ENCODE measurements at places on chromosomes 6 and 20.

GRCh38 chr20:15242773-15243172 lies 905.4 kb upstream of the FLRT3 start:
- DNase-seq = no peak

DNA sequence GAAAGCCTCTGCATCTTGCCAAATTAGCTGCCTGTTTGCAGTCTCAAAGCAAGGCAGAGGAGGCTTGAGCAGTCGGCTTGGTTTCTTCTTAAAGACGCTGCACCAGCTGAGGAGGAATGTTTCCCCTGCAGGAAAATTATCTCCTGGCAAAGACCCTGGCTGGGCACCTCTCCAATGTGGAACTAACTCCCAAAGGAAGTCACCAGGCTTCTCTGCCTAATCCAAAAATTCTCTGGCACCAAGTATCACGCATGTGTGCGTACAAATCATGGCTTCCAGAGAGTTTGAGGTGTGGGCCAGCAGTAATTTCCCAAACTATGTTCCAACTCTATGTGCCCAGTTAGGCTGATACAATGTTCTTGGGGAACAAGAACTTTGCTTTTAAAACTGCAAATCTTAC lies 176.2 kb downstream of the KIF16B start:
- no peak for DNase-seq

DNA sequence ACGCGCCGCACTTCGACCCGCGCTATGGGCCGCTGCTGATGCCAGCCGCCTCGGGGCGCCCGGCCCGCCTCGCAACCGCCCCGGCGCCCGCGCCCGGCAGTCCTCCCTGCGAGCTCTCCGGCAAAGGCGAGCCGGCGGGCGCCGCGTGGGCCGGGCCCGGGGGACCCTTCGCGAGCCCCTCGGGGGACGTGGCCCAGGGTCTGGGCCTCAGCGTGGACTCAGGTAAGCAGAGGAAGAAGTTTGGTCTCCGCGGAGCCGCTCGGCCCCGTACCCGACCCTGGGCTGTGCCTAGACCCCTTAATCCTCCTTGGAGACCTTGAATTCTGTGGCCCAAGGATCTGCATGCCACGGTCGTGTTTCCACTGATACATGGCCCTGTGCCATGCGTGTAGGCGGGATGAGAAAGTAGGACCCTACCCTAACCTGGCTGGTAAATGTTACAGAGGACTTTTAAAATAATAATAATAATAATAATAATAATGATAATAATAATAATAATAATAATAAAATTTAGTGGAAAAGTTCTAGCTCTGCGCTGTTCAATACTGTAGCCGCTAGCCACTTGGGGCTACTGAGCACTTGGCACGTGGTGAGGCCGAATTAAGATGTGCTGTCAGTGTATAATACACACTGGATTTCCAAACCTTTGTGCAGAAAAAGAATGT lies 5.6 kb downstream of the VGLL2 start:
- no peak for DNase-seq

DNA sequence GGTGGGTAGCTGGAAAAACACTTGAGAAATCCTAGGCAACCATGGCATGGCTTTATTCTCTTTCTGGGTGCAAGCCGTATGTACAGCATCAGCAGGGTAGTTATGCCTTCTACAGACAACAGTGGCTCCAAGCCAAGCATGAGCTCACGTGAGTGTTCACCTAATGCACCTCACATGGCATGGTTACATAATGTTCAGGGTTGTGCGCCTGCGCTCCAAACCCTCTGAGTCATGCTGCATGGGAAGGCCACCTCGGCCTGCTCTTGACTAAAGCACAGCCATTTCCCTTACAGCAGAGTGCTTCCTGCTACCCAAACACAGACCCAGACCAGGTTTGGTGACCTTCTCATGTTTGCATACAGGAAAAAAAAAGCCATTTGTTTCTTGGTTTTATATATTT lies 96.2 kb downstream of the VIP start:
- DNase-seq = no peak

DNA sequence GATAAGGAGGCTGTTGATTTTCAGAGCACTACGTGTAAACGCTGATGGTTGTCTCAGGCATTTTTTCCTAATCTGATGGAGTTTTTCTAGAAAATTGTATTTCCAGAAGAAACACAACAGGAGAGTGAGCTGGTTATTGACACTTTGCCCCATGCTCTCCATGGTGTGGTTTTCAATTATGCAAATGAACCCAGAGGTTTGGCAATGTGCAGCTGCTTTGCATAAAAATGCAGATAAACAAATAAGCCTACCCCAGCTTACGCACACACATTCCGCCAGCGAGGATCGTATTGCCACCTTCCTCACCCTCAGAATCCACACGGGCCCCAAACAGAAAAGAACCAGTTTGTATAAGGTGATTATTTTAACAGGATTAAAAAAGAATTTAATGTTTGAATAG lies 45.1 kb upstream of the FRMD1 start:
- no peak for DNase-seq

- no peak for DNase-seq
Observed at GRCh38 chr6:25034431-25034921, 98.7 kb upstream of the RIPOR2 start.

DNA sequence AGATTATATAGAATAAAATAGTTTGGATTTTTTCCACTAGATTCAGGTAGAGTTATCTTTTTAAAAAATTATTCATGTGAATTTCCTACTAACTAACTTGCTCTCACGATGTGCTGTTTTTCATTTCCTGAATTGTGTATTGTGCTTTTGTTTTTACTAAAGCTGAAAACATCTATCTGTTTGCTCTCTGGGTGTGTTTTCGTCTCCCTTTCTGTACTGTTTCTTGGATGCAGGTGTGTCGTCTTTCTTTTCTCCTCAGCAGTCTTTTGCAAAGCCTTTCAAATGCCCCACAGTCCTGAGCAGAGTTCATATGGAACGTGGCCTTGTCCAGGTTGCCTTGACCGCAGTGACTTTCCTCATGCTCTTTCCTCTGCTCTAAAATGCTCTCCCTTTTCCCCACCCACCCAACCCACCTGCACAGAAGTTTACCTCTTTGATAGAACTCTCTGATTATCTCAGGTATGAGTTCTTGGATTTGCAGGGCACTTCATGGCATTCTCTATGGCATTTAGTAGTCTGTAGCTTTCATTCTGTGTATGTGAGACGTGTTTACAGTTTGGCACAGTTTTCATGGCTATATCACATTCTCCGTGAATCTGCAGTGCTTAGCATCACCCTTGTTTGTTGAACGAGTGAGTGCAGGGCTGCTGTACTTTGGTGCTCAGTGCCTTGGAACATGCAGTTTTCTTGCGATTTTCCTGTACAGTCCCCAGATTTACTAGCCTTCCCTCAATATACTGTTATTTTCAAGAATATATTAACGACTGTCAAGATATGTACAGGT lies 77.1 kb downstream of the FARS2 start:
- DNase-seq = no peak

DNA sequence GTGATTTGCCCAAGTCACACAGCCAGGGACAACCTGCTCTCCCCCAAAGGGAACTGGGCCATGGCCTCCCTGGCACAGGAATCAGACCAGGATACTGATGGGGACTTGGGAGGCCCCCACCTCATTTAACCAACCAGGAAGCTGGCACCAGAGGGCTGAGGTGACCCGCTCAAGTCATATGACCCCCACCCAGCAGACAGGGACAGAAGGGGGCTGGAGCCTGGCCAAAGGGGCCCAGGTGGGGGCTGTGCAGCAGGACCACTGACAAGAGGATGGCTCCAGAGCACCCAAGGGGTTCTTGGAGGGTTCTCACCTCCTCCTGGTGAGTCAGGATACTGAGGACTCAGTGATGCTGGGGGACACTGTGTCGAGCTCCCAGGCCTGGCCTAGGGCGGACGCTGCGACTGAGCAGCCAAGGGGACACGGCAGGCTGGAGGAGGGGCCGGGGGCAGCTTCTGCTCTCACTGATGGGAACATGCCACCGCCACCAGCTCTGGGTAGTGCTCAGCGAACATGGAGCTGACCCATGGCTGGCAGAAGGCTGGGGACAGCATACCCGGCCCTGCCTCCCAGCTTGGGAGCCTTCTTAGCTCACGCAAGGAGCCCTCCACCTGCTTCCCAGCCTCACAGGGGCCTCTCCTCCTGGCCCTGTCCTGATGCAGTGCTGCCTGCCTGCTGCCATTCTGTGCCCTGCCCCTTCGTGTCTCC lies 1.2 kb downstream of the CST7 start:
- no peak for DNase-seq

DNA sequence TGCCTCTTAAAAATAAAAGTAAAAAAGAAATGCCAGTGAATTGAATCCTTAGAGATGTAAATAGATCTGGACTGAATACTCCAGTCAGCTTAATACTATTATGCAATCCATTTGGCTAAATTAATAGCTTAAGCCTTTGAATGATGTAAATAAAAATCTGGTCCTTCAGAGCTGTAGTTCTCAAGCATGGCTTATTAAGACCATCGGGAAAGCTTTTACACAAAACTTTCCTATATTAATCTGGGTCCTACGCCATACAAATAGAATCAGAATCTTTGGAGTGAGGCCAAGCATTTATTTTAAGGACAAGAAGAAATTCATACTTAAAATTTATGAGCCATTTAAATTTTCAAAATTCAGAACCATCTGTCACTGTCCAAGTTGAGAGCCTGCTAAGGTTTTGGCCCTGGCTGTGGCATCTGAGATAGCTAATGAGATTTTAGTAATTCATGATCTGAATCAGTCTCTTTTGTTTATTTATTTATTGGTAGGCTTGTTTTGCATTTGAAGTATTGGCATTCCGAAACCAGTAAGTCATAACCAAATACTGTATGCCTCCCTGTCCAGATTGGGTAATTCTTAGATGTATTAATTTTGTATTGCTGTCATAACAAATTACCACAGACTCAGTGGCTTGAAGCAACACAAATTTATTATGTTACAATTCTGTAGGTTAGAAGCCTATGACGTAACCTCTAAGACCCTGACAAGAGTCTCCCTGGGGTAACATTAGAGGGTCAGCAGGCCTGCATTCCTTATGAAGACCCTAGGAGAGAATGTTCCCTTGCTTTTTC lies 228.1 kb upstream of the RAB32 start:
- DNase-seq = no peak

DNA sequence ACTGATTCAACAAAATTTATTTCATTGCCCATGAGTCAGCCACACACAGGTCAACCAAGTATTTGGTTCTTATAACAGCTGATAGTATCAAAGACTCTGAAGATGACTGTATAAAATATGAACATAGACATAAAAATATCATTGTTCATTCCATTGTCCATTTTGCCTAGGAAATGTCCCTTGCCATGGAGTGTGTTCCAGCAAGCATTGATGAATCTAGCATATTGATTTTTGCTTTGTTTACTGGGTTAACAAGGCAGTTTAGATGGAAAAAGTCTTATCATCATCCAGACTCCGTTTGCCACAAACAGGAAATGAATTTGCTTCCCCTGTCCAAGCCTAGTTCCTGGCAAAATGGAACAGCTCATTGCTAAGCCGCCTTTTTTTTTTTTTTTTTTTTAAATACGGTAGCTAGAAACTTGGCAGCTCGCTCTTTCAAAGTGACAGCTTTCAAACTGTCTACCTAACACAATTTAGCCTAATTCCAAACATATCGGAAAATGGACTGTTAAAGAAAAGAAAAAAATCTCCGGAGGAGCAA lies 7.5 kb downstream of the F13A1 start:
- no peak for DNase-seq
